Hippocampal formation (tissue), 2 donors: ENCODE measurements at places on chromosomes 3 and 15.

DNA sequence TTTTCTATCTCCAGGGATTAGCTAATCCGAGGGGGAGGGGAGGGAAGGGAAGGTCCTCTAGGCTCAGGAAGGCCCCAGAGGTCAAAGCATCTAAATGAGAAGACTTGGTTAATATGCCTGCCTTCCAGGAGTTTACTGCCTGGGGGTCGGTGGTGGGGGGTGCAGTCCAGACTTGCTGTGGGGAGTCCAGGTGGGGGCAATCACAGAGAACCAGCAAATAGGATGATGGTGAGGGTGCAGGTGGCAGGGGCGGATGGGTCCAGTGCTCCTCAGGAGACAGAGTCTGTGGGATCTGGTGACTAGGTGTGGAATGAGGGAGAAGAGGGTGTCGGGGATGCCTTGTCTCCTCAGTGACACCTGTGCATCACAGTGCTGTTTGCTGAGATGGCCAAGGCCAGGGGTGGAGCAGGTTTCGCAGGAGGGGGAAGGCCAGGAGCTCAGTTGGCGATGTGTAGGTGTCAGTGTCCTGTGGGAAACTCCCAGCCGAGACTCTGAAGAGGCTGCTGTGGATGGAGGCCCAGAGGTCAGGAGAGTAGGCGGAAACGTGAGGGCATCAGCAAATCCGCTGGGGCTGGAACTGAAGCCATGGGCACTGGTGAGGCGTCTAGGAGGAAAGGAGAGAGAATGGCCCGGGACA lies 8.1 kb downstream of the CFAP100 start:
- DNase-seq: no peak

DNA sequence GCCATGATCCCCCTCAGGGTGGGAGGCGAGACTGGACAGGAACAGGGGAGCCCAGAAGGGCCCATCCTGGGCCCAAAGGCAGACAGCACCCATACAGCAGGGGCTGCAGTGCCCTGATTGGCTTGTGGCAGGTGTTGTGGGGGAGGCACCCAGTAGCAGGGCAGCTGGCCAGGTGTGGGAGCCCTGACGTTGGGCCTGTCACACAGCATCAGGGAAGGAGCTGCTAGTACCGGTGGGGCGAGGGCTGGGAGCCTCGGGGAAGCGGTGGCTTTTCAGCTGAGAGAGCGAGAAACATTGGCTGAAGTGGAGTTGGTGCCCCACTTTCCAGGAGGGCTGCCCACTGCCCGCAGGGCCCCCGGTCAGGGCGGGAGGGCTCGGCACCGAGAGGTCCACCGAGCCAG lies 19.7 kb upstream of the CYP11A1 start:
- no peak for DNase-seq

DNA sequence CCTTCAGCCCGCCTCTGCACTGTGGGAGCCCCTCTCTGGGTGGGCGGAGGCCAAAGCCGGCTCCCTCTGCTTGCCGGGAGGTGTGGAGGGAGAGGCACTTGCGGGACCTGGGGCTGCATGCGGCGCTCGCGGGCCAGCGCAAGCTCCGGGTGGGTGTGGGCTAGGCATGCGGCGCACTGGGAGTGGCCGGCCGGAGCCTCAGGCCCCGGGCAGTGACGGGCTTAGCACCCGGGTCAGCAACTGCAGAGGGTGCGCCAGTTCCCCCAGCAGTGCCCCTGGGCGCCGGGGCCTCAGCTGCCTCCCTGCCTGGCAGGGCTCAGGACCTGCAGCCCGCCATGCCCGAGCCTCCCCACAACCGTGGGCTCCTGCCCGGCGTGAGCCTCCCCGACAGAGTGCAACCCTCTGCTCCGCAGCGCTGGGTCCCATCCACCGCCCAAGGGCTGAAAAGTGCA lies 98.9 kb upstream of the POU1F1 start:
- DNase-seq: no peak

GRCh38 chr15:81339321-81339720 lies 15.4 kb upstream of the STARD5 start:
- no peak for DNase-seq

DNA sequence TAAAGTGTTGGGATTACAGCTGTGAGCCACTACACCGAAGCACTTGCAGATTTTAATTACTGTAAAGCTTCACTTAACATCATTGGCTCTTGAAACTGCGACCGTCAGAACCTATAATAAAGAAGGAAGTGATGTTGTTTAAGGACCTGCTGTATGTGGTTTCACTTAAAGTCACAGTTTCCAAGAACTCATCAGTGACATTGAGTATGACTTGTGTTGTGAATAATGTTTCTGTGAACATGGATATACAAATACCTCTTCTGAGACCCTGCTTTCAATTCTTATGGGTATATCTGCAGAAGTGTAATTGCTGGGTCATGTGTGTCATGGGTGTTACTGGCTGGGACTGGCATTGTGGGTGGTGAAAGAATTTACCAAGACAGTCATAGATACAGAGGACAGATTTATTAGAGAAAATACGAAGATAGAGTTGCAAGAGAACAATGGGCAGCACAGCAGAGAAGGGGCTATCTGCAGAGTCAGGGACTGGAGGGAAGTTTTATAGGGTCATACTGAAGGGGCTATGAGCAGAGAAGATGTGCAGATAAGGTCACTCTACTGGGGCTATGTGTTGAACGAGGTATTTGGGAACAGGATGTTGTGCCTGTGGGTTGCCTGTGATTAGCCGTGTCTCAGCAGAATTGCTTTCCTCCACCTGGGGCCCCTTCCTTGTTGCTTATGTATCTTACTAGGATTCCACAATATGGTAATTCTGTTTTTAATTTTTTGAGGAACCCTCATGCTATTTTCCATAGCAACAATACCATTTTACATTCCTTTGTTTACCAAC lies 4.5 kb downstream of the NDUFB5 start:
- no peak for DNase-seq

GRCh38 chr15:29567336-29567735 lies 254.9 kb downstream of the TJP1 start:
- no peak for DNase-seq

DNA sequence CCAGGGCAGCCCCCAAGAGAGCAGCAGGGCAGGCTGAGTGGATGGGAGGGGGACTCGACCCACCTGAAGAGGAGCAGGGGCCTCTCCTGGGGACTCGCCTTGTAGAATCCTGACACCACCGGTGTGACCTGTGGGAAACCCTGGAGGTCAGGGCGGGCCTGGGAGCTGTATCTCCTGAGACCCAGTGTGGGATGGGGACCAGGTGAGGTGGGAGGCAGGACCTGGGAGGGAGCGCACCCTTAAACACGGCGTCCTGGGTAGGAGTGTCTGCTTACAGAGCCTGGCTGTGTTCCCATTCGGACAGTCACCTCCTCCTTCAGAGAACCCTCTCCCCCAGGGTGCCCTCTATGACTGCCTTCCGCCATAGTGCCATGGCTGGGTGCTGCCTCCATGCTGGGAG lies 27.1 kb downstream of the C15orf39 start:
- no peak for DNase-seq

GRCh38 chr15:101528108-101528916 lies 38.8 kb upstream of the PCSK6 start:
- no peak for DNase-seq
